ENCODE measurements at places on chromosomes 7 and 10.

DNA sequence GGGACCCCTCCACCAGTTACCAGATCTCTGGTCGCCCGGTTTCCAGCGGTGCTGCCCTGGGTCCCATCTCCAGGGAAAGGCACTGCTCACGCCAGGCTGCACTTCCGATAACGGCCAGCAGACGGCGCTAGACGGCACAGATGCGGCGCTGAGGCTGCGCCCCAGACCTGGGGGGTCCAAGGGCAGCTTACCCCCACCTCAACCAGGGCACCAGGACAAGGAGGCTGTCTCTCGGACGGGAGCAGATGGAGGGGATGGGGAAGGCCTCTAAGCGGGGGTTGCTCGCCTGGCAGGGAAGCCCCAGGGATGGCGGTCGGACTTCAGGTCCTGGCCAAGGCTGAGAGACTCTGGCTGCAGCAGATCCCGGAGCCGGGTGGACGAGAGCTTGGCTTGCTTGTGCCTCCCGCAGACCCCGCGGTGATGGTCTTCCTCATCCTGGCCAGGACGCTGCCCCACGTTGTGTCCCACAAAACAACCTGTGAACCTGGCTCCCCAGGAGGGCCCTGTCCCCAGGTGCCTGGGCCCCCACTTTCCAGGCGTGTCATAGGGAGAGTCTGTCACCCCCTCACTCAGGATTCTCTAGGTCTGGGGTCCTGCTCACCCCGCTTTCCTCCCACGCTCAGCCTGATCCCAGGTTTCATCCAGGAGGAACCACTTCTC is 23.9 kb upstream of the ZNF716 start:
- DNase-seq: no peak

DNA sequence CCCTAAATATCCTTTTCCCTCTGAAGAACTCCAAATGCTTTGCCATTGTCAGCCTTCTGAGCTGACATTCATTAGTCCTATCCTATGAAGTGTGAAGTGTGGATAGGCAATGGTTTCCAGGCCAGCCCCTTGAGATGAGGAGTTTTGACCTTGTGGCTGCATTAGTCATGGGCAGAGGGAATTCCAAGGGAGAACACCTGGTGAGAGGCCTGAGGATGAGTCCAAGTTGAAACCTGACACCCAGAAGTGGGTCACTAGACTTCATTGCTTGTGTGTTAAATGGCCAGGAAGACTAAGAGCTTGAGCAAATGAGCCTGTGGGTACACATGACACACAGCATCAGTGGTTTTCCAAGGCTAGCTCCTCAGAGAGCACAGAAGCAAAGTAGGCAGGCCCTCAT is 260.8 kb downstream of the SKAP2 start:
- no peak for DNase-seq

- no peak for DNase-seq
These were observed 293.8 kb downstream of the TCERG1L start for GRCh38 chr10:131017566-131018285.

GRCh38 chr7:92622030-92622429 is 31.8 kb upstream of the FAM133B start:
- no peak for DNase-seq

GRCh38 chr7:47792521-47793121 is 155.6 kb downstream of the PKD1L1 start:
- DNase-seq: no peak

- DNase-seq: no peak
These were observed 139.4 kb upstream of the SHH start for GRCh38 chr7:155951554-155952158.

GRCh38 chr10:101120884-101121653 is 10.0 kb upstream of the TLX1 start:
- DNase-seq: no peak

DNA sequence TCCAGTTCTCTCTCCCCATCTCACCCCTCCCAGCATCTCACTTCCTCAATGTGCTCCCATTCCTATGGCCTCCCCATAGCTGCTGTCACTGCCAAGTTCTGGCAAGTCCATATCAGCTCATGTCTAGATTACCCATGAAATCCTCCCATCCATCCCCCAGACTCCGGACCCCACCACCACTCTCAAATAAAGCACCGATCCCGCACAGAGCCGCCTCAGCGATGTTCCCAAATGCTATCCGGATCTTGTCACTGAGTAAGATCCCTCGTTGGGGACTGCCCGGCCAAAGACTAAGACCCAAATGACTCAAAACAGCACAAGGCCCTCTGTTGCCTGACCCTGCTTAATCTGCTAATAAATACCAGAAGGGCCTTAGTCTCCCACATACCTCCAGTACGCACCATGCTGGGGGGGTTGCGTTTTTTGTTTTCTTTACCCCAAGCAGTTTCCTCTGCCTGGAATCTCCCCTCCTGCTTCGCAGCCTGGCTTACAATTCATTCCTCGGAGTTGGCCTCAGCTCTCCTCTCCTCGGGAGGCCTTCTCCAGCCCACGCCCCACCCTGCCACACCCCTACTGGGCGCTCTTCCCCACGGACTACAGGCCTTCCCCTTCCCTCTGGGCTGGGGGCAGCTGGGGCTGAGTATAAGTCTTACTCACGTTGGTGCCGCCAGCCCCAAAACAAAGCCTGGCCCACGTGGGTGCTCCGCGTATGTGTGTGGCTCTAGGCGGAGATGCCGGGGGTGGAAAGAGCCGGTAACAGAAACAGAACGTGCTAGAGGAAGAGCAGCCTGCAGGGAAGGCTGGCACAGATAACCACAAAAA is 1.8 kb upstream of the DUSP5 start:
- no peak for DNase-seq

DNA sequence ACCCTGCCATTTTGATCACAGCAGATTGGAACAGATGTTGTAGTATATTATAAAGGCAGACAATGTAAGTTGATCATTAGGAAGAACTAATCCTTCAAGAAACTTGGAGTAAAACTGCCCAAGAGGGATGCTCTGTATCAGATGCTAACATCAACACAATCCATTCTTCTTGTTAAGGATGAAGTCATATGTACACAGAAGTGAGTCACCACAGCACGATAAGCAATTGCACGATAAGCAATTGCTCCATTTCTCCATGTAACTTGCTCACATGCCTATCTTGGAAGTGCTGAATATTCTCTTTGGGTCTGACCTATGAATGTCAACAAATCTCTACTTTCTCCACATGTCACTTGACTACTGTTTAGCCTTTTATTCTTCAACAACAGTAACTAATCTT is 41.5 kb upstream of the DMTF1 start:
- DNase-seq: no peak

DNA sequence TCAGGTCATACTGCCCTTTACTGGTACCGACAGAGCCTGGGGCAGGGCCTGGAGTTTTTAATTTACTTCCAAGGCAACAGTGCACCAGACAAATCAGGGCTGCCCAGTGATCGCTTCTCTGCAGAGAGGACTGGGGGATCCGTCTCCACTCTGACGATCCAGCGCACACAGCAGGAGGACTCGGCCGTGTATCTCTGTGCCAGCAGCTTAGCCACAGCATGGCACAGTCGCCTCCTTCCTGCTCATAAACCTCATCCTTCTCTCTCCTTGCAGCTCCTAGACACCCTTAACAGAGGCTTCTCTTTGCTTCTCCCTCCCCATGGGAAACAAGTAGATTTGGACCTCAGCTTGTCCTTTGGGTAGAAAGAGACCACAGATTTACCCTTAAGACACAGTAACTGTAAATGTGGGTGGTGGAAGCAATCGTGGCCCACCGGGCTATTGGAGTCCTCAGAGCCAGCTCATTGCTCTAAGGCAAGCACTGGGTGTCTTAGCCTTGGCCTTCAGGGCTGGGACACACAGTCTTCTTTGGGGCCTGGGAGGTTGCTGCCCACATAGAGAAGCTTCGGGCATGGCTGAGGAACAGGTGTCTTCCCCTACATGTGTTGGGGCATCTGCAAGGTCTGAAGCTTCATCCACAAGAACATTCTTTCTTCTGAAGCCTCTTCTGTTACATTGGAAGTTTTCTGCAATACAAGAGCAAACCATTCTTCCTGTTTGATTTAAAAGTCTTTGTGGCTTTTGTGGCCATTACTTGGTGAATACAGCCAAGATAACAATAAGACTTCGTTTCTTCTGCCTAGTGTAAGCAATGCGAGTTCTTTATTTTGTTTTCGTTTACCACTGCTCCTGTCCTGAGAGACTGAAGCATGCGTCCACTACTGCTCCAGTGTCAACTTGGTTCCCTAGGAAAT is 95.5 kb upstream of the PRSS58 start:
- no peak for DNase-seq

- DNase-seq: no peak
These were observed 19.0 kb downstream of the PIK3AP1 start for GRCh38 chr10:96701265-96701664.

GRCh38 chr7:1274876-1275375 is 42.3 kb downstream of the UNCX start:
- DNase-seq: no peak

GRCh38 chr7:72078301-72078700 is 333.8 kb downstream of the CALN1 start:
- DNase-seq: no peak

GRCh38 chr7:139887992-139888481 is 59.0 kb downstream of the TBXAS1 start:
- DNase-seq: no peak

GRCh38 chr10:15433850-15434537 is 62.9 kb upstream of the FAM171A1 start:
- peak; percentile 15 for DNase-seq

GRCh38 chr7:98868450-98868849 is 1.4 kb downstream of the TMEM130 start:
- no peak for DNase-seq

DNA sequence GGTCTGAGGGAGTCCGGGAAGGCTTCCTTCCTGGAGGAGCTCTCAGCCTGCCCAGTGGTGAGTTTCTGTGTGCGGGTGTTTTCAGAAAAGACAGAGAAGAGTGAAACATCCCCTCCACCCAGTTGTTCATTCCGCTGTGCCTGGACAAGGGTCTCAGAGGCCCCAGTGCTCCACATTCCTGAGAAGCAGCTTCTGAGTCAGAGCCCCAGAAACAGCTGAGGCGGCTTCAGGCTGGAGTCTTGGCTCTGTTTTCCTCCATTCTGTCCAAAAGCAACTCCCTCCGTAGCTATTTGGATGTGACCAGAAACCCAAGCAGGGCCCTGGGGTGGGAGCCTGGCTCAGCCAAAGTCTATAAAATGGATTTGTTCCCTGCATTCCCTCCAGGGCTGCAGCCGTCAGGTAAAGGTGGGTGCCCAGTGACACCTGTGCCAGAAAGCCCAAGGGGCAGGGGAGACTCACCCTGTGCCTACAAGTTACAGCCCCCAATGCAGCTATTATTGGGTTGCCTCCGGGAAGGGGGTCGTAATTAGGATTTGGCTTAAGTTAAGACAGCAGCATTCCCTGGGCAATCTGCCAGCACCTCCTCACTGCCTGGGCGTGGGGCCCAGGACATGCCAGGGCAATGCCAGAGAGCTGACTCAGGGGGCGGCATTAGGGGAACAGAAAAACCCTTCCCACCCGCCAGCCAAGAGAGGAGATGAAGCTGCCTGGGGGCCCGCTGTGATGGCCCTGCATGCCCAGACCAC is 13.1 kb upstream of the CAMK2G start:
- DNase-seq: no peak

DNA sequence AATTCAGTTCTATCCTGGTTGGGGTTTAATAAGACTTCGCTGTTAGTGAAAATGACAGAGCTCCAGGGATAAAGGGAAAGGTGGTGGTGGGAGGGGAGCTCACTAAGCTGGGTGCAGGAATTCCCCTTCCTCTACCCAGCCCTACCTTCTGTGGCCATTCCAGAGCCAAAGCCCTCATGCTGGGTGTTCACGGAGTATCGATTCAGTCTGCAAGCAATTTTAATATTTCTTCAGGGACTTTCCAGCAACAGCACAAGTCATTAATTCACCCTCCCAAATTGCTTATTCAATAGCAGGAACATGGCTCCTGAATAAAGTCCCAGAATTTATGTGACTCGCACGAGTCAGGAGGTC is 22.0 kb downstream of the PAX2 start:
- DNase-seq: no peak

DNA sequence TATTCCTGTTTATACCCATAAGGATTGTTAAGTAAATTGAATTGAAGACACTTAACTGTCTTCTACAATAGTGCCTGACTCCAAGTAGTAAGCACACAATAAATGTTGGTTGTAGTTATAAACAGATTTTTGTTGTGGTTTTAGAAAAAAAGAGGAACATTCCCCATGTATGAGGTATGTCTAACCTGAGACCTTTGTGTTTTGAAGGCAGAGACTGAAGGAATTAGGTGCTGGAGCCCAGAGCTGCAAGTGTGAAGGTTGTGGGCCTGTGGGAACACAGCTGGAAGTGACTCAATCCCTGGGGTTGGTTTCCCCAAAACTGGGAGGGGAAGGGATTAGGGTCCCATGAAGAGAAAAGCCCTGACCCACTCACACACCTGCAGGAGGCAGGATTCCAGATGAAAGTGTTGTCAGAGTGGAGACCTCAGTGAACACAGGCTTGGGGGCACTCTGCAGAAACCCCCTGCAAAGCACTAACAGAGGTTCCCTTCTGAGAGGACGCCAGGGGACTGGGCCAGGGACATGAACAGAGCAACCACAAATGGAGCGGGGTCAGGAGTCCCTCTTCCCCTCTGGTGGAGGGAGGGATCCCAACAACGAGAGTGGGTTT is 265.1 kb upstream of the KLF14 start:
- peak; percentile 47 for DNase-seq

DNA sequence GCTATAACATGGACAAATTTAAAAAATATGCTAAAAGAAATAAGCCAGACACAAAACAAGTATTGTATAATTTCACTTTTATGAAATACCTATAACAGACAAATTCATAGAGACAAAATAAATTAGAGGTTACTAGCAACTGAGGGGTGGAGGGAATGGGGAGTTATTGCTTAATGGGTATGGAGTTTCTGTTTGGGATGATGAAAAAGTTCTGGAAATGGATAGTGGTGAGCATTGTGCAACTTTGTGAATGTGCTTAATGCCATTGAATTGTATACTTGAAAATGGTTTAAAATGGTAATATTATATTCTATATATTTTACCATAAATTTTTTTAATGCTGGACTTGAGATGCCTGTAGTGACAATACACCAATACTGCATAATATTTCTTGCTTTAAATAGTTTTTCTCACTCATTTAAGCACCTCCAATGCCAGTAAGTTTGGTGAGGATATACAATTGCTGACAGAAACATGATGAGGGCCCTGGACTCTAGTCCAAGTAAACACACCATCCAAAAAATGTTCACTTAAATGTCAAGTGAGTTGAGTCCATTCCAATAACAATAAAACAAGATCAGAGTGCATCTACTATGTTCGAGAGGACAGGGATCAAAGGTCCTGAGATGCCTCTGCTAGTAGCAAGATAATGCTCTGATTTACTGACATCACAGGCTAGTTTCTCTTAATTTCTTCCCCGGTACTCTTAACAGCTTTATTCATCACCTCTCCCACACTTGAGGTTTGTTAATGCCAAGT is 71.9 kb downstream of the NT5C2 start:
- no peak for DNase-seq

- DNase-seq: no peak
These were observed 692.0 kb downstream of the PHTF2 start for GRCh38 chr7:78490524-78490923.

DNA sequence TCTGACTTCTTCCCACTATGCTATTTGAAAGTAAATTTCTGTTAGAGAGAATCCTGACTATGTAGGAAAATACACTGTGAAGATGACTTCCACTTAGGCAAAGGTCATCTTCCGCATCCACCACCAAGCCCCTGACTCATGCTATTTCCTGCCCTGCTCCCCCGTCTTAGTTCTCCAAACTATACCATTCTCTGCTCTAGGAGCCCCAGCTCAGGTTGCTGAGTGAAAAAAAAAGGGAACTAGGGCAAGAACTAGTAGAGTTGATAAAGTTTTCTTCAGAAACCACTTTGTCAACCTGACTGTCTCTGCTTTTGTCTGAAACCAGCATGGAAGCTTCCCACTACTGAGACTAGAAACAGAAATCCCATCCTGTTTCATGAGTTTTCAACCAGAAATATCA is 96.9 kb downstream of the EVX1 start:
- no peak for DNase-seq

All from stimulated activated effector memory CD8-positive, alpha-beta T cell treated with anti-CD3 and anti-CD28 coated beads, Interleukin-12 subunit alpha, Interleukin-12 subunit beta, amount 100 ng/mL, for 72 hours (primary cell).